Frontal cortex (tissue), 4 donors: ENCODE measurements at places on chromosomes 3 and 15. TPM values are rescaled to one million over a fixed set of nuclear protein-coding genes. Genes with fewer than 3 reads are reported as not detected.

DNA sequence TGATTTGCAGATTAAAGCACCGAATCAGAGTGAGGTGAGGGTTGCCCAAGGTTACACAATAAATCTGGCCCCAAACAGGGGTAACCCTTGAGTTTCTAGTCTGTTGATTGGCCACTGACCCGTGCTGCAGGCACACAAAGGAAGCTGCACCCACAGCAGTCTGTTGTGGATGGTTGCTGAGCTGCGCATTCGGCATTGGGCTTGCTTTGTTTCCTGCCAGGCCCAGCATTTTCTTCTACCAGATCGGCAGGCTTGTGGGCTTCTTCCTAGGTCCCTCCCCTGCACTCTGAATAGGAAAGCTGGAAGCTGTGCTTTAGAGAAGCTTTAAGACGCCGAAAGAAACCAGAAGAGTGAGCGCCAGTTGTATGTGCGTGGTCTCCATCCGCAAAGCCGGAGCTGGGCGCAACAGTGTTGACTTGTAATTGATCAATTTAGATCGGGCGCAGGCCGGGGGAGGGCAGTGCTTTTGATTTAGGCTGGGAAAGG, 12.1 kb downstream of the B3GNT5 start:
- no peak for DNase-seq

DNA sequence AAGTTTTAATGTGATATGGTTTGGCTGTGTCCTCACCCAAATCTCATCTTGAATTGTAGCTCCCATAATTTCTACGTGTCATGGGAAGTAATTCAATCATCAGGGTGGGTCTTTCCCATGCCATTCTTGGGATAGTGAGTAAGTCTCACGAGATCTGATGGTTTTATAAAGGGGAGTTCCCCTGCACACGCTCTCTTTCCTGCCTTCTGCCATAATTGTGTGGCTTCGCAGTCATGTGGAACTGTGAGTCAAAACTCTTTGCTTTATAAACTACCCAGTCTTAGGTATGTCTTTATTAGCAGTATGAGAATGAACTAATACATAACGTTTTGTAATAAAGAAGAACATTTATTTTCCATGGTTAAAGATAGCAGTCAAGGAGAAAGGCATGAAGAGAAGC, 39.2 kb upstream of the GOLIM4 start:
- no peak for DNase-seq

GRCh38 chr15:64092864-64093626, 593 bp downstream of the CIAO2A start:
- DNase-seq: no peak

Gene PAK6
- 11.8 TPM for total RNA-seq

- no peak for DNase-seq
Observed at GRCh38 chr3:119639494-119640350, 20.7 kb downstream of the POPDC2 start.

- DNase-seq: no peak
Observed at GRCh38 chr3:149815728-149816127, 2.7 kb downstream of the RNF13 start.

DNA sequence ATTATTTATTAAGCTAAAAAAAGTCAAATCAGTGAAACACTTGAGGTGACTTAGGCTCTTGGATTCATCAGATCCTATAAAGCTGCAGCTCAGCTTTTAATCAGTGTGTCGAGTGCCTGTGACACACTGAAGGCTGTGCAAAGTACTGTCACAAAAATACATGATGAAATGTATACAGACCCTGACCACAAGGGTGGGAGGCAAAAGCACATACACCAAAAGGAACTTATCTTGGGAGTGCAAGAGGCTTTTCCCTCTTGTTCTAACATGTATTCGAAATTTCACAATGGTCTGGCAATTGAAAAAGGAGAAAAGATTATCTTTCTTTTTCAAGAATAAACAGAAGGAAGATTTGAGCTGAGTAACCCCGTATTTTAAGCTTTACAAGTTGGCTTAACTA, 35.9 kb downstream of the VGLL4 start:
- no peak for DNase-seq

DNA sequence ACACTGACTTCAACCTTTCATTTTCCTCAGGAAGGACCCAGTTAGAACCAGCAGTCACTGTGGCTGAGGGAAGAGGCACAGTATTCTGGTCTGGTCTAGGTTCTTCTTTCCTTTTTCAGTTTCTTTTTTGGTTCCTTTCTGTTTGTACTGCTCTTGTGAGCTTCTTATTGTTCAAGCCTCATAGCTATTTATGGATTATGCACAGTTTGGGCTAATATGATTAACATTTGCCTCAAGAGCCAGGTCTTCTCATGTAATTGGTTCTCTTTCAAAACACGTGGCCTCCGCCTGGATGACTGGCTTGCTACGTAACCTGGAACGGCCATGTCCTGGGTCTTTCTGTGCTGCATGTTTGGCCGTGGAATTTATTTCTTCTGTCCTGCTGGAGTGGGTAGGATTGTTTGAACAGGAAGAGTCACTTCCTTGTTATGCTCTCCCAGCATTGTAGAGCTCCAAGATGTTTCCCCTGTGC, 43.3 kb downstream of the RBMS3 start:
- no peak for DNase-seq

DNA sequence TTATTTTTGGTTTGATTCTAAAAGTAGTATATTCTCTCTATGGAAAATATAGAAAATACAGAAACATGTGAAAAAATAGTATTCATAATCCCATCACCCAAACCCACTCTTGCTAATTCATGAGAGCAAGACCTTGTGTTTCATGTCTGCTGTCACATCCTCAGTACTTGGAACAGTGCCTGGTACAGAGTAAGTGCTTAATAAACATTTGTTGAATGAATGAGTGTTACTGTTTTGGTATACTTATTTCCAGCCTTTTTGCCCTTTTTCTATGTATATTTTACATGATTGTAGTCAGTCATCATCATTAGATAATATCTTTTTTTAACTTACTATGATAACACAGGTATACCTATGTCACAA, 59.3 kb downstream of the IL16 start:
- no peak for DNase-seq

Gene UROC1
- not detected for total RNA-seq

- DNase-seq: no peak
Observed at GRCh38 chr3:187014417-187014864, 84.1 kb downstream of the ST6GAL1 start.

Gene TEX9
- 27.3 TPM for total RNA-seq

DNA sequence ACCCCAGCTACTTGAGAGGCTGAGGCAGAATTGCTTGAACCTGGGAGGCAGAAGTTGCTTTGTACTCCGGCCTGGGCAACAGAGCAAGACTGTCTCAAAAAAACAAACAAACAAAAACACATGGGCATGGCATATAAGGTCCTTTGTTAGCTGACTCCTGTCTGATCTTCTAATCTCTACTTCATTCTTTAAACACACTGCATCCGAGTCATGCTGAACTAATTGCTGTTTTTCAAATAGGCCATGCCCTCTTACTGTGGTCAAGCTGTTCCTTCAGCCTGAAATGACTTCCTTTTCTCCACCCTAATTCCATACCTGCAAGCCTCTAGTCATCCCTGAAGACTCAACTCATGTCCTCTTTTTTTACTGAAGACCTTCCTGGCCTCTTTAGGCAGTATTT, 22.3 kb upstream of the SLMAP start:
- no peak for DNase-seq

- no peak for DNase-seq
Observed at GRCh38 chr3:22098021-22098420, 347.0 kb upstream of the ZNF385D start.
